ENCODE measurements at places on chromosomes 5 and 9.
A peak's percentile ranks its signal among the peaks of the same experiment; 100 is the strongest.

- DNase-seq = no peak
Observed at GRCh38 chr5:159149085-159149484, 49.4 kb upstream of the EBF1 start.

- peak; percentile 22 for DNase-seq
Observed at GRCh38 chr9:15982182-15982581, 429.3 kb downstream of the CCDC171 start.

GRCh38 chr5:96660971-96661854 lies 963 bp upstream of the CAST start:
- DNase-seq = peak; percentile 70

DNA sequence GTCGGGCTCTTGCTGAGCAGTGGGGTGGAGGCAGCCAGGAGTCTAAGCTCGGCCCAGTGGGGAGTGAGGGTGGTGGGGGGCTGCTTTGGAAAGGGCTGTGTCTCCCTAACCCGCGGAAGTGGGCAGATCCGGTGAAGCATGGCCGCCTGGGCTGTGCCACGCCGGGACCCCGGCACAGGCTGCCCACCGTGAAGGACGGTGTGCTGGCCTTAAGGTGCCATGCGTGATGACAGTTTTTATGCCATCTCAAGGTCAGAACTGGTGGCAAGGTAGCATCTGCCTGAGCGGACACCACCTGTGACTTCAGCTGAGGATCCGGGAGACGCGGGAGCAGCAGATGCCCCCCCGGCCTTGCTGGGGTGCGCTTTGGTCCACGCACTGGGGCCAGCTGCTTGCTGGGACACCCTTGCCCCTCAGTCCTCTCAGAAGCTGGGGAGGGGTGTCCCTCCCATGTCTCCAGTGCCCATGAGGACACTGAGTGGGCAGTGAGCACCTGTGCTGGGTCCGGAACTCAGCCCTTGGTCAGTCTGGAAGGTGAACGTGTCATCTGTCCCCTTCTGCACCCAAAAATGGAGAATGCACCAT lies 53.9 kb downstream of the AHRR start:
- no peak for DNase-seq

GRCh38 chr5:126777975-126778674 lies 1.2 kb downstream of the LMNB1 start:
- peak; percentile 97 for DNase-seq

DNA sequence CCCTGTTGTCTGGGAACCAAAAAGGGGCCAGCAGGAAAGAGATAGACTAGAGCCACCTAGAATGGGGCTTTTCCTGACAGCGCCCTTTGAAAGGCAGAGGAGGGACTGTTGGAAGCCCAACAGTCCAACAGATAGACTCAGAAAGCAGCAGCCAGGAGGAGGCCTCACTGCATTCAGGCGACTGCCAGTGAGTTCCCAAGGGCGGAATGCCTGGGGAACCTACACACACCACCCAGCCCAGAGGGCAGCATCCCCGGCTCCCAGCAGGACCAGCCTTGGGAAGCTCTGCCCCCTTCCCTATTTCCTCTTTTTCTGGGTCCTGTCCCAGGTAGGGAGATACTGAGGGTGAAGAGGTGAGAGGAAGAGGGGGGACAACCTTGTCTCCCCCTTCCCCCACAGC lies 192.4 kb upstream of the KLF4 start:
- DNase-seq = no peak

DNA sequence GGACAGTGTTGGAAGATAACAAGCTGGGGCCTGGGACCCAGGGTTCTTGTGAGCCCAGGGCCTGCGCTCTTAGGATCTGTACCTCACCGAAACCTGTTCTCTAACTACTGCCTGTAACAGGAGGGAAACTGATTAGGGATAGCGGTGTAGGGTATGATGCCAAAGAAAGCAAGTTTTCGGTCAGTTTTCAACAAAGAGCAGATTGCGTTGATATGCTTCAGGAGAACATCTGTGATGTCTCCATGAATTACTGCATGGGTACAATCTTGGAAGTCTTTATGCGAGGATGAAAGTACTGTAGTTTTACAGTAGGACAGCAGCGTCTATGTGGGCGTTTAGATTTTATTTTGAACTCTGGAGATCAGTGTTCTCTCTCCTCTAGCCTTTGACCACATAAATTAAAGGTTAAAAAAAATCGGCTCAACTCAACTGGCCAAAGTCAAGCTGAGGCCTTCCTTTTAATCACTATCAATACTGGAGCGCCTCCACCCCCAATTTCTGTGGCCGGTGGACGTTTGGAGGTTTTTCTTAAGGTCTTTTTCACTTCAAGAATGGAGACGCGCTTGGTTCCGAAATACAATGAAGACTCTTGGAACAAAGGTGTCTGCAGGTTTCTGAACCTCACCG lies 3.0 kb downstream of the NFIL3 start:
- peak; percentile 29 for DNase-seq

GRCh38 chr9:4864234-4864661 lies 71.5 kb downstream of the RCL1 start:
- no peak for DNase-seq

- no peak for DNase-seq
Observed at GRCh38 chr5:135156715-135157404, 122.8 kb upstream of the PITX1 start.

- peak; percentile 1 for DNase-seq
Observed at GRCh38 chr9:14111696-14112095, 202.2 kb downstream of the NFIB start.

- peak; percentile 18 for DNase-seq
Observed at GRCh38 chr9:88721025-88721424, 186.0 kb downstream of the NXNL2 start.

DNA sequence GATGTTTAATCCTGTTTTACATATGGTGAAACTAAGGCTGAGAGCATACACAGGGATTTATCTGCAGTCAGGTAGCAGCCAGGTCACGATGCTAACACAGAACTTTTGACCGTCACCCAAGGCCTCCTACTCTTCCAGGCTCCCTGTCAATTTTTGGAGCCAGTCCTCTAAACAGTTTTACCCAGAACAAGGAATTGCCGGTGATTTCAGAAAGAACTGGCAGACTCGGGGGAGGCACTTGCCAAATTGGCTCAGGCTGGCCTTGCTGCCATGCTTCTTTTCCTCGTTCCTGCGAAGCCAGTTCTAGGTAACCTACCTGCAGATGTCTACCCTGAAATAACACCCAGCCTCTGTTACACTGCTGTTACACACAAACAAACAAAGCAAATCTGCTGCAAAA lies 21.2 kb downstream of the GRIA1 start:
- DNase-seq = no peak

DNA sequence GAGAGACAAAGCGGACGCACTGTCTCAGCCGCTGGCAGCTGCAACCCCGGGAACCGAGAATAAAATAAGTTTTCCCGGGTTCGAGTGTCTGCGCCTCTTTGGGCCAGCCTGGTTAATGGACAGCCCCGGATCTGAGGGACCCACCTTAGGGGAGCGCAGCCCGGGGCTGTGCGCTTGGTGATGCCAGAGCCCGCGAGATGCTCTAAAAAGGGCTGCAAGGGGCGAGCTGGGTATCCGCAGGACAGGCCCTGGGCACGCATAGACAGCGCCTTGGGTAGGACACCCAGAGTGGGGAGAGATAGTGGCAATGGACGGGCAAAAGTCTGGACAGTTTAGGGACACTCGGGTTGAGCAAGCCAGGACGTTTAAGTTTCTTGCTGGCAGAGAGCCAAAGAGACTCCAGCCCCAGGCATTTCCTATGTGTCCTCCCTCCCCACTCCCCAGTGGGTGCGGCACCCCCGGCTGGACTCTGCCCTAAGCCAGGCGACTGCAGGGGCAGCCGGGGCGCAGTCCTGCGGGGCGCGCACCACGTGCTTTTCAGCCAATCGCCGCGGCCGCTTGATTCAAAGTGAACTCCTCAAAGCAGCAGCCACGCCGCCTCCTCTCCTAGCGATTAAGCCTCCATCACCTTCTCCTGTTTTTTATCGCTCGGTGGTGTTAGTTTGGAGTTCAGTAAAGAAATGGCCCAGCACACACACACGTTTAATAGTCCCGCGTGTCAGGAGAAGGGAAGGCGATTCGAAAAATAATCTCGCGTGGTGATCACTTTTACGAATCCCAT lies 616 bp upstream of the ENC1 start:
- peak; percentile 81 for DNase-seq

DNA sequence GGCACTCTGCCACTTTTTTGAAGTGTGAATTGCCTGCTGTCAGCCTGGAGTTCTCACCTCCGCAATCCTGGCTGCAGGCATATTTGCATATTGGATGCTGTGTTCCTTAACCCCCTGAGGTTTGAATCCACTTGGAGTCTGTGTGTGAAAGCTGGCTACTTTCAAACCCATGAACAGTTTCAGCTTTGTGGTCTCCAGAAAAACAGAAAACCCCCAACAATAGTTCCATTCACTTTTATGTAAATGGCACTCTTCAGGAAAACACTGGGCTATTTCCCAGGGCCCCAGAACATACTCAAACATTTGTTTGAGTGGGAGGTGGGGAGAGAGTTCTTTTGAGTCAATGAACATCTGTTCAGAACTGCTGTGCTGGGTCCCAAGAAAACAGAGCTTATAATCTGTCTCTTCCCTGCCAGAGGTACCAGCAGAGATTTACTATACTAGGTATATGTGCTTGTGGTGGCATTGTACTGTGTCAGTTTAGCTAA lies 5.0 kb downstream of the NUDT2 start:
- no peak for DNase-seq

- DNase-seq = no peak
Observed at GRCh38 chr9:132588098-132588497, 5.7 kb downstream of the BARHL1 start.

DNA sequence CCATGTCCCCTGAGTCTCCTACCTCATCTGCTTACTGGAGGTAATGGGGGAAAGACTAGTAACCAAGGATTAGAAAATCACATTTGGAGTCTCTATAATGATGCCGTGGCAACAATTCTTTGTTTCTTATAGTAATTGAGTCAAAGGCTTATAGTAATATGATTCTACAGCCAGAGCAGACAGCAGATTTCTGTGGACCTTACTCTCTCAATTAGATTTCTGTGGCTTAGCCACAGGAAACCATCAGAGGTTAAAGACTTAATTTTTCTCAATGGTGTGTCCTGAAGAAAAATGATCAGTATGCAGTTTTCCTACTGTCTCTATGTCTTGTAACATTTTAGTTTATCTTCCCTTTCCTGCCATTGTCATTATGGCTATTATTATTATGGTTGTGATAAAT lies 59.3 kb upstream of the CD180 start:
- peak; percentile 80 for DNase-seq

DNA sequence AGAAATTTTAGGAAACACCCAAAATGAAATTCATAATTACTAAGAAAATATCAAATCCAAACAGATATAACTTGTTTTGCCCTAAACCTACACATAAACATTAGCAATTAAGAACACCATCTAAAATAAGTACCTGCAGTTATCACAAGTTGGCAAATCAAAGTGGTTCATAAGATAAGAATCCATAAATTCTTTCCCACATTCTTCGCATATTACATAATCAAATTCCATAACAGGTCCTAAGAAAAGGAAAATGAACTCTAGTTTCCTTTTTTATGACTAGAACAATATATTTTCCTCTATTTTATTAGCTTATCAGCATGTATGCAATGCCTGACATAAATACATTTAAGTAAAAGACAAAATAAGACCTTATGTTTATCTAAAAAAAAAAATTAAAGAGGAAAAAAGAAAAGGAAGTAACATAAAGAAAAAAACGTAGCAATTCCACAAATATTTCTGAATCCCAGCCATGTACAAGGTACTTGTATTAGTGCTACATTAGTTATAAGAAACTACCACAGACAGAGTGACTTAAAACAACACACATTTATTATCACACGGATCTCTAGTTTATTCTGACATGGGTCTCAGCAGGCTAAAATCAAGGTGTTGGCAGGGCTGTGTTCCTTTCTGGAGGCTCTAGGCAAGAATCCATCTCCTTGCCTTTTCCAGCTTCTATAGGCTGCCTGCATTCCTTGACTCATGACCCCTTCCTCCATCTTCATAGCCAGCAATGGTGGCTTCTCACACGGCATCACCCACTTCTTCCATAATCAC lies 7.5 kb downstream of the XPA start:
- DNase-seq = peak; percentile 50

- no peak for DNase-seq
Observed at GRCh38 chr9:124530246-124530645, 23.0 kb upstream of the NR5A1 start.

GRCh38 chr9:127548352-127548881 lies 63.7 kb upstream of the STXBP1 start:
- no peak for DNase-seq

DNA sequence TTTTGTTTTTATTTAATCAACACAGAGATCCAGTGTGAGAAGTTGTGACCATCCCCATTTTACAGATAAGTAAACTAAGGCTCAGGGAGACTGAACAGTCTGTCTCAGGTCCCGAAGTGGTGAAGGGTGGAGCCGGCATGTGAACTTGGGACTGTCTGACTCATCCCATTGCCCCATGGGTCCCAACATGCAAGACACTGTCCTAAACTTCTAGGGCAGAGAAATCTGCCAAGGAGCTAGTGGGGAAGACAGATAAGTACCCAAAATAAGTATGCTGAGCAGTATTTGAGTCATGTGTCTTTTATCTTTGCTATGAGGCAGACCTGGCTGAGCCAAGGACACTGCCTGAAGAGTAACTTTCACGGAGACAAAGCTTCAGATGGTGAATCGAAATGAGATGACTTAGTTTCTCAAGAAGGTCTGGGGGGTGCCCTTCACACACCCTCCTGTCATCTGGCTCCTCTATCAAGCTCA lies 64.3 kb upstream of the SLC25A51 start:
- DNase-seq = peak; percentile 85

GRCh38 chr9:98791608-98792490 lies 4.5 kb downstream of the ANKS6 start:
- DNase-seq = no peak

DNA sequence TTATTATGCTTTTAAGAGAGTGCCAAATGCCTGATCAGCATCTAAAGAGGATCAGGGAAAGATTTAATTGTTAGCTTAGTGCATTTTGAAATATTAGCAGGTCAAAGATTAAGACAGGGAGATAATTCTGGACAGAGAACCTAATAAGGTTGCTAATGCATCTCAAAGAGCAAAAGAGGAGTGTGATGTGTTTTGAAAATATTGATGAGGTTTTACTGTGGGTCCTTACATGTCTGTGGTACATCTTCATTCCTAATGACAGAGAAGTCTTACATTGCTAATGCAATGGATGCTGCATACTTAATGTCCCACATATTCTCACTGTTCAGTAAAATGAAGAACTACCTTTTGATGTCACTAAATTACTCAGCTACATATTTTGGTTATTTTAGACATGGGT lies 154.1 kb downstream of the TAF11L14 start:
- DNase-seq = no peak

DNA sequence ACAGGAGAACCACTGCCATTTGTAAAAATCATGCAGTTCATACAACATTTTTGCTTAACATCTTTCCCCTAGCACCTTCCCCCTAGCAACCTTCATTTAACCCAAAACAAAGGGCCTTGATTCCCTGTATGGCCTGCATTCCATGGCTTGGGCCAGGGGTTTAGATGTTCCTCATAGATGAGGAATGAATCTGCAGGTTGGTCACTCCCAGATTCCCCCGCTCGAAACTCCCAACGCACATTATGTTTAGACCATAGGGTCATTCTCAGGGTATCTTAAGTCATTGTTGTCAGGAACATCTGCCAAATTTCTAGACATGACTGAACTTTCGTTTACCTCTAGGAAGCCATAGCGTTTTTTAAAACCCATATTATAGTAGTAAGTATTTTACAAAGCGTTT lies 282.2 kb upstream of the VLDLR start:
- no peak for DNase-seq

- no peak for DNase-seq
Observed at GRCh38 chr5:140162781-140163180, 12.2 kb upstream of the CYSTM1 start.

Measured in EH (cell line).